ENCODE measurements at places on chromosomes 11 and 22.

DNA sequence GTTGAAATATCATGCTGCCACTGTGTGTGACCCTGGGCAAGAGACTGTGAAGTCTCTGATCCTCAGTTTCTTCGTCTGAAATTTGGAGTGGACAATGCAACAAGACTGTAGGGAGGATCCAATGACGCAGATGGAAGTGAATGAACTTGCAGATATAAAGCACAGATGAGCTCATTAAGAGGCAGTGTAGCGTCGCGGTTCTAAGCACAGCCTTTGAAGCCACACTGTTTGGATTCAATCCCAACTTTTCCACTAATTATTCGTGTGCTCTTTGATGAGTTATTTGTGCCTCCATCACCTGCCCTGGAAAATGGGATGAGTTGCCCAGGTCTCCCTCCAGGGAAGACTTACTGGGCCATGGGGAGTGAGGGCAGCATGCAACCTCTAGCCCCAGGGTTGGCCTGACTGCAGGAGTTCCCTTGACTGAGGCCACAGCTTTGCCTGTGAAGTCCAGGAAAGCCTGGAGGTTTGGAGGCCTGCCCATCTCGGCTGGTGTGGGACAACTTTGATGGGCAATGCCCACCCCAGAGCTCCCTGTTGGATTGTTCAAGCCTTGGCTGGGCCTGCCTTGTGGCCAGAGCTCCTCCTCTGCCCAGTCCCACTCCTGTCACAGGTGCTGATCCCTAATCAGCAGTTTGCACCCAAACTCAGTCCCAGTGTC, 266.0 kb upstream of the B3GAT1 start:
- H3K4me1 ChIP-seq, result no peaks in the 10 kb centered on the region
- H3K36me3 ChIP-seq, result no peaks in the 10 kb centered on the region
- no peak overlapping the region for H3K4me3 ChIP-seq
- no peak for DNase-seq
- no peak overlapping the region for H3K27ac ChIP-seq

- DNase-seq, result no peak
- H3K4me3 ChIP-seq, result no peak overlapping the region
- no peaks in the 10 kb centered on the region for H3K36me3 ChIP-seq
Measured at GRCh38 chr22:35746248-35746647, 28.6 kb downstream of the APOL5 start.

DNA sequence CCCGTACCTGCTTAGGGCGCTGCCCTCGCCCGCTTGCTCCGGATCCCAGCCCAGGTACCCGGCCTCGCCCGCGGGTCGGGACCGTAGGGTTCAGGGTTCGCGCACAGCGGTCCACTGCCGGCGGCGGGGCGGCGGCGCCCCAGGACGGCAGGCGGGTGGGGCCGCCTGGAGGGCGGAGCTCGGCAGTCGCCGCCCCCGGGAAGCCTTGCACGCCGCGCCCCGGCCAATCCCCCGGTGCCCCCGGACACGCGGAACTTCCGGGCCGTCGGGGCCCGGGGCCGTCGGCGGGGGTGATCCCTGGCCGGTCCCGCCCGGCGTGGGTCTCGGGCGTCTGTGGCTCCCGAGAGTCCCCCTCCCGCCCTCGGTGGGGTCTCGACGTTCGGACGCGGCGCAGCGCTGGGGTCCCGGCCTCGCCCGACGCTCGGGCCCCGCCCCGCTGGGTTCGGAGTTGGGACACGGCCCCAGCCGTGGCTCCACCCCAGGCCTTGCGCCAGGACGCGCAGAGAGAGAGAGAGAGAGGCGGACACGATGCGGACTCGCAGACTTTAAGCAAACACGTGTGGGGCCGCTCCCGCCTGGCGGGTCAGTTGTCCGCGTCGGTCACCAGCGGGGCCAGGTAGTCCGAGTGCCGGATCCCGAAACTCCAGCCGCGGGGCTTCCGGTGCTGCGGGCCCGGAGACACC, at the start of gene TYMP:
TSS of gene TYMP (minus strand) at position 116 of the 683 bp plus-strand sequence. CDS start 303 bp downstream, outside the sequence.
- H3K36me3 ChIP-seq, result no peaks in the 10 kb centered on the region
- H3K27me3 ChIP-seq, result peaks cover 3% of the 10 kb centered on the region
- H3K4me1 ChIP-seq, result peaks cover 50% of the 10 kb centered on the region
- H3K4me3 ChIP-seq, result peak within 1 kb of the TSS; percentile 93
- DNase-seq, result peak; percentile 83

- DNase-seq, result no peak
- peaks cover 85% of the 10 kb centered on the region for H3K27me3 ChIP-seq
- no peaks in the 10 kb centered on the region for H3K36me3 ChIP-seq
- no peak overlapping the region for H3K4me3 ChIP-seq
Measured at GRCh38 chr11:2864901-2865300, 20.7 kb downstream of the CDKN1C start.

DNA sequence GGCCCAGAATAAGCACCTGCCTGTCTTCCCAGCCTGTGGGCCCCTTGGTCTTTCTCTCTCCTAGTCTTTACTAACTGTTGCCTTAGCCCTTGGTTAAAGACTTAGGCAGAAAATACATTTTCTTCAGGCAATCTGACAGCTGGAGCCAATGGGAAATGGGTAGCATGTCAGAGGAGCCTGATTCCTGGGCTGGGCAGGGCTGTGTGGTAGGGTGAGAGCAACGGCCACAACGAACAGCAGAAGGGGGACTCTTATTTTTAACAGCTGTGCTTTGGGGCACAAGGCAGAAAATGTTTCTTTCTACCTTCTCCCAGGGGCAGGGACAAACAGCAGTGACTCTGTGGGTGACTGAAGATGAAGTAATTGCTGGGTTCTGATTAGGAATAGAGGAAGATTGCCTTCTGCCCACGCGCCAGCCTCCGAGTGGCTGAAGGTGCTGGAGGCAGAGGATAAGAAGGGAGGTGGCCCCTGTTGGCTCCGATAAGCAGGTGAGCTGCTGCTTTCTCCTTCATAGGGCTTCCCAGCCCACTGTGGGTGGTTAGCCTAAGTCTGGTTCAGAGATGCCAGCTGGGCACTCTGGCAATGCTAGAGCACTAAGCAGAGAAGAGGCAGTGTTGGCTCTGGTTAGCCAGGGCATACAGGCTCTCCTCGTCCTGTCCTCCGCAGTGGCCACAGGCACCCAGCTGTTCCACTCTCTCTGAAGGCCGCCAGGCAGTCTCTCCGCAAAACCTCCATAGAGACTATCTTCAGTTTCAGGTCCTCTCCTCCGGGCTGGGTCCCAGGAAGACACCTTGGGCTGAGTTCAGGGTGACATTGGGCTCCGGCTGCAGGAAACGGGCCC, 1.5 kb downstream of the YPEL4 start:
- H3K27ac ChIP-seq, result no peak overlapping the region
- H3K4me1 ChIP-seq, result peaks cover 63% of the 10 kb centered on the region
- H3K27me3 ChIP-seq, result peaks cover 66% of the 10 kb centered on the region
- no peaks in the 10 kb centered on the region for H3K36me3 ChIP-seq
- peak; percentile 24 for DNase-seq

- no peaks in the 10 kb centered on the region for H3K27me3 ChIP-seq
- no peak for DNase-seq
- H3K4me3 ChIP-seq, result no peak overlapping the region
- H3K27ac ChIP-seq, result no peak overlapping the region
Measured at GRCh38 chr11:63709336-63709884, 28.1 kb downstream of the RTN3 start.

- no peaks in the 10 kb centered on the region for H3K36me3 ChIP-seq
- H3K27ac ChIP-seq, result no peak overlapping the region
- no peaks in the 10 kb centered on the region for H3K27me3 ChIP-seq
- no peak for DNase-seq
- no peak overlapping the region for H3K4me3 ChIP-seq
- H3K4me1 ChIP-seq, result no peaks in the 10 kb centered on the region
Measured at GRCh38 chr11:92180664-92181251, 43.9 kb upstream of the FAT3 start.

DNA sequence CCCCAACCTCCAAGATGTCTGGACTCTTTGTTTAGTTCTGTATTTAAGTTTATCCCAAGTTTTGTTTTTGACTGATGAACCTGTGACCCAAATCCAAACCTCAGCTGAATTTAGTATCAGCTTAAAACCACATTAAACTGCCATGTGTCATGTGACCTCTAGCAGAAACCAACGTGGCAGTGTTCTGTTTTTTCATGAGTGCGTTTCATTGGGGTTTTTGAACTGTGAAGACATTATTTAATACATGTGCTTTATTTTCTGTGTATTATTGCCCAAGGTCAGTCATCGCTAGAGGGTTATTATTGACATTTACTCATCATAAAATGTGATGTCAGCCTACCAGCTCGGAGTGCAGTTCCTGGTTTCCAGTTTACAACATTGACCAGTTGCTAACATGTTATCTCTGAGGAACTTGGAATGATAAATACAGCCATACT, 1.8 kb downstream of the TLCD5 start:
- H3K36me3 ChIP-seq, result no peaks in the 10 kb centered on the region
- peaks cover 17% of the 10 kb centered on the region for H3K4me1 ChIP-seq
- DNase-seq, result no peak

GRCh38 chr11:33280411-33280810, 23.2 kb downstream of the HIPK3 start:
- H3K36me3 ChIP-seq, result peaks cover 4% of the 10 kb centered on the region
- H3K4me1 ChIP-seq, result peaks cover 3% of the 10 kb centered on the region
- H3K27ac ChIP-seq, result no peak overlapping the region
- no peak for DNase-seq
- H3K27me3 ChIP-seq, result no peaks in the 10 kb centered on the region
- no peak overlapping the region for H3K4me3 ChIP-seq

DNA sequence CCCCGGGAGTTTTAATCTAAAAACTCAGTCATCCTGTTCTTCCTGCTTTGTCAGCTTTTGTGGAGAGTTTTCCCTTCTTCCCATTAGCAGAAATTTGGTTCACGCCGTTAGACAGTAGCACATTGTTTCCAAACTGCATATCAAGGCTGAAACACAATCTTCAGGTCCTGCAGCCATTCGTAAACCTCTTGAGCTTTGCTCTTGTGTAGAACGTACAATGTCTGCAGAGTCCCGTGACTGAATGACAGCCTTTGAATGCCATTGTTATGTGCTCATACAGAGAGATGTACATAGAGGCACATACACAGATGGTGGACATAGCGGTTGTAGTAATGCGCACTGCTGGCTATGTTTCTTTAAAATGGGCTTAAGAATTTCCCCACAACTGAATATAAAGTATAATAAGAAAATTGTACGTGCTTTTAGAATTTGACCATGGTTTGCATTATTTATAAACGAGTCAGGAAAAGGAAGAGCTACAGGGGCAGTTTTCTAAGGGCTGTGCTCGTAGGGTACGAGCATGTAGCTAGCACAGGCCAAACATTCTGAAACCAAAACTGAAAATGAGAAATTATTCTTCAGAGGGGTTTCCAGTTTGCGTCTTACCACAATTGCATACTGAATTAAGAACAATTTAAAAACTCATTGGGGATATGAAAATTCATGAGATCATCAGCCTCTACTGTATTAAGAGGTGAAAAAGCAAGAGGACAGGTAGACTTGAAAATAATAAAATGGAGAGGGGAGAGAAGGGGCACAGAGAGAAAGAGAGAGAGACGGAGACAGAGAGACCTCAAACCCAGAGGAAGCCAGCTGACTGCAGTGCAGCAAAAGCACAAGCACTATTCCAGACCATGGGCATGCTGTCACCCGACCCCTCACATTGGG, 310.1 kb downstream of the CADM1 start:
- H3K4me3 ChIP-seq, result no peak overlapping the region
- peak overlapping the region; percentile 10 for H3K27ac ChIP-seq
- DNase-seq, result no peak
- no peaks in the 10 kb centered on the region for H3K4me1 ChIP-seq
- peaks cover 3% of the 10 kb centered on the region for H3K27me3 ChIP-seq
- no peaks in the 10 kb centered on the region for H3K36me3 ChIP-seq

DNA sequence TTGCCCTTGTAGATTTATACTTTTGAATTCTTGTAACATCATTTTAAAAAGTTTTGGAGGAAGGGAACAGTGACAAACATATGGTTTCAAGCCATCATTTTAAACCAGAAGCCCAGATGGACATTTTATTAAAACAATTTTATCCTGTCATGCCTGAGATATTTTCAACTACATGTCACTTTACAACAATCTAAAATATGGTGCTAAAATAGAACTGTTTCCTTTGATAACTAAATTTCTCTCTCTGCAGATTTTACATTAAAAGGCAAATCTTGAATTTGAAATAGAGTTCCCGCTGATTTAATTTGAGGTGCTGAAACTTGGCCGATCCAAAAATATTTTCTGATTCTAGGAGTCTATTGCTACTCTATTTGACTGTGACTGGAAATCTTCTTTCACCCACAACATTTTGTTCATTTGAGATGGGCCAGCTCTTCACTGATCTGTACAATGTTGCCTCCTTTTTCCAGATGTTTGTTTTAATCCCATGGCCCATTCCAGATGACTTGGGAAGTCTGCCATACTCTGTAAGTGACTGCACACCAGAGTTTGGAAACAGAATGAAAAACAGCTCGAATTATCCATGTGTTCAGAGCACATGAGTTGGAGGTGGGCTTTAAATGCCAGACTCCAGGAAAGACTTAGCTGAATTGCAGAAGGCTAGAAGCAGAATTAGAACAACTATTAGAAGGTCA, 402.5 kb downstream of the TMEM135 start:
- H3K4me3 ChIP-seq, result no peak overlapping the region
- H3K4me1 ChIP-seq, result no peaks in the 10 kb centered on the region
- no peak overlapping the region for H3K27ac ChIP-seq
- no peaks in the 10 kb centered on the region for H3K36me3 ChIP-seq

DNA sequence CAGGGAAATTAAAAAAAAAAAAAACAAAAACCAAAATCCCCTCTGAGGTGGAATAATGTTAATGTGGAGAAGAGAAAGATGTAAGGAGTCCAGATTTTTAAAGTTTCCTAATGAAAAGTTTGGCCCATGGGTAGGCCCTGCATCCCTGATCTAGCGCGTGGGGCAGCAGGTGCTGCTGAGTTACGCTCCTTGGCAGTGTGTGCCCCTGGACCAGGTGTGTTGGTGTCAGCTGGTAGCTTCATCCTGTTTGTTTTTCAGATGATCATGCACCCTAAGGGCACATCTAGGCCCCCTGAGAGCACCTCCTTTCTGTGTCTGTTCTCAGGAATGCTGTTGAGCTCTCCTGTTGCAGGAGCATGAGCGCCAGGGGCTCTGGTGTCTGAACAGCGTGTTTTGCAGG, 6.7 kb downstream of the DGCR8 start:
- no peak overlapping the region for H3K27ac ChIP-seq
- H3K4me1 ChIP-seq, result peaks cover 29% of the 10 kb centered on the region
- H3K27me3 ChIP-seq, result no peaks in the 10 kb centered on the region
- peaks cover 58% of the 10 kb centered on the region for H3K36me3 ChIP-seq

DNA sequence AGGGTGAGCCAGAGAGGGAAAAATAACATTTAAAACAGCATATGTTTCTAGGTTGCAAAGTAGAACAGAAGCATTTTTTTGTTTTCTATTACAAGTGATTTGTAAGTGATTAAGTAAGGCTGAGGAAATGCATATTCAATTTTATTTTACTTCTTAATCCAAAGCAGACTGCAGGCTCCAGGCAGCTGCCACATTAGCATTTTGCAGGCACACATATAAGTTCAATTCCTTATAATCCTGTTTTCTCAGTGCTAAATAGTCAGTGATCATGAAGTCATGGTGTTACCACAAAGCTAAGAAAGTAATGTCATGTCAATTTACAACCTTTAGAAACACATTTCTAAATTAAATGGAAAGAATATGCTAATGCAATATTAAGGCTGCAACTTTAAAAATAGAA, 149.8 kb downstream of the CNTN5 start:
- H3K27ac ChIP-seq, result no peak overlapping the region
- no peaks in the 10 kb centered on the region for H3K27me3 ChIP-seq
- DNase-seq, result no peak
- no peak overlapping the region for H3K4me3 ChIP-seq
